Heart left ventricle (tissue), 16 donors: ENCODE measurements at places on chromosomes 11 and 22. TPM values are rescaled to one million over a fixed set of nuclear protein-coding genes. Genes with fewer than 3 reads are reported as not detected.

Gene ZP1
- total RNA-seq: not detected

Gene ARHGAP1
- 118 TPM for total RNA-seq

Gene EXT2
- 39.0 TPM for total RNA-seq

- no peaks in the 10 kb centered on the region for H3K4me1 ChIP-seq
- no peaks in the 10 kb centered on the region for H3K27me3 ChIP-seq
- H3K4me3 ChIP-seq: no peak overlapping the region
- no peak overlapping the region for H3K27ac ChIP-seq
- DNase-seq: no peak
Observed at GRCh38 chr11:111353776-111354600, 25.1 kb downstream of the POU2AF1 start.

Gene GPR83
- 0.18 TPM for total RNA-seq

Gene OR2AG2
- not detected for total RNA-seq

- peak overlapping the region; percentile 76 for H3K27ac ChIP-seq
- DNase-seq: peak; percentile 82
- H3K4me1 ChIP-seq: peaks cover 58% of the 10 kb centered on the region
- no peaks in the 10 kb centered on the region for H3K27me3 ChIP-seq
Observed at GRCh38 chr11:1564535-1565172, 7.4 kb downstream of the DUSP8 start.

GRCh38 chr11:129530154-129530895, 154.7 kb downstream of the BARX2 start:
- H3K4me3 ChIP-seq: no peak overlapping the region
- H3K4me1 ChIP-seq: no peaks in the 10 kb centered on the region
- peaks cover 8% of the 10 kb centered on the region for H3K27me3 ChIP-seq

Gene APLNR
- total RNA-seq: 6.8 TPM

Gene C22orf23
- 0.16 TPM for total RNA-seq
